ENCODE measurements at places on chromosomes 12 and 14.

- no peak for DNase-seq
Measured at GRCh38 chr12:42586268-42586667, 3.3 kb downstream of the PRICKLE1 start.

DNA sequence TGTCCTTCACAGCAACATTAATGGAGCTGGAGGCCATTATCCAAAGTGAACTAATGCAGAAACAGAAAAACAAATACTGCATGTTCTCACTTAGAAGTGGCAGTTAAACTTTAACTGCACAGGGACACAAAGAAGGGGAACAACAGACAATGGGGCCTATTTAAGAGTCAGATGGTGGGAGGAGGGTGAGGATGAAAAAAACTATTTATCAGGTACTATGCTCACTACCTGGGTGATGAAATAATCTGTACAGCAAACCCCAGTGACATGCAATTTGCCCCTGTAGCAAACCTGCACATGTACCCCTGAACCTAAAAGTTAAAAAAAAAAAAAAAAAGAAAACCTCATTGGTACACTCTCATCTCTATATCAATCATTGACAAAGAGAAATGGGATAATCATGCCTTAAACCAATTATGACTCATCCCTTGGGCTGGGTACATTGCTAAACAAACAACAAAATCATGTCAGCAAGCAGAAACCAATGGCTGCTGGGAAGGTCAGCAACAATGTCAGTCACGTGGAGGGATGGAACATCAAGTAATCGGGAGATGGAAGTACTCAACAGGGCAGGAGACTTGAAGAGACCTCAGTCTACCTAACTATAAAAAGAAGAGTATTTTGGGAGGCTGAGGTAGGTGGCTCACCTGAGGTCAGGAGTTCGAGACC, 479.2 kb downstream of the RMST start:
- DNase-seq: no peak

- no peak for DNase-seq
Measured at GRCh38 chr12:74349925-74350324, 187.7 kb upstream of the ATXN7L3B start.

DNA sequence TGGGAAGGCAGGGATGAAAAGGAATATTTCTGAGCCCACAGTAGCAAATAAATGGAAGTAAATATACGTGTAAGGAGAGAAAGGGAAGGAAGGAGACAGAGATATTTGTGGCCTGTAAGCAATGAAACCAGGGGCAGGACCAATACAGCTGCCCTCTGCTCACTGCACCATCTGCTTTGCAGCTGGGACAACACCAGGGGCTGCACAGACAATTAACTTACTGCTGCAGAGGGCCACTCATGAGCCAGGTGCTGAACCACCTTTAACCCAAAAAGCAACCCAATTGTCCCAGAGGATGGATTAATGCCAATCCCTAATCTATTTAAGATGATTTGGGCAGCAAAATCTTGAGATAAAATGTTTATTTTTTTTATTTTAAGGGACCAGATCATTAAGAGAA, 30.6 kb upstream of the TMX1 start:
- DNase-seq: no peak

- no peak for DNase-seq
Measured at GRCh38 chr12:130683080-130683479, 33.0 kb downstream of the RIMBP2 start.

DNA sequence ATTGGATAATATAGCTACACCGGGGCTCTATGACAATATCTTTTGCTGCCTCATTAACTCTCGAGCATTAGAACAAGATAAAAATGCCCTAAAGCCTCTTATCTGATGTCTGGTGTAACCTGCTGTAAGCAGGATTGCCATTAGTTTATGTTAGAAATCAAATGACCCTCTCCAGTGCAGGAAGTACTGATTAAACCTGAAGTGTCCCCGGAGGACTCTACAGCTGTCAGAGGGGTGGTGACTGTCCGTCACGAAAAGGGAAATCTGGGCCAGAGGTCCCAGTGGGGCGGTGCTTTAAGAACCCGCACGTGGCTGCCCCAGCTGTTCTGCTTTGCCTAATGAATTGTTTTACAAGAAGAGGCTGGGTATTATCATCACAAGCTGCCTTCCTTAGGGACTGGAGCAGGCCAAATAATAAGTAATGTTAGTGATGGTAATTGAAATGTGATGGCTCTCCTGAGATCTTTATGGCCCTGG, 55.7 kb downstream of the LIN52 start:
- peak; percentile 27 for DNase-seq

- DNase-seq: no peak
Measured at GRCh38 chr12:27969624-27970400, 2.7 kb downstream of the PTHLH start.

DNA sequence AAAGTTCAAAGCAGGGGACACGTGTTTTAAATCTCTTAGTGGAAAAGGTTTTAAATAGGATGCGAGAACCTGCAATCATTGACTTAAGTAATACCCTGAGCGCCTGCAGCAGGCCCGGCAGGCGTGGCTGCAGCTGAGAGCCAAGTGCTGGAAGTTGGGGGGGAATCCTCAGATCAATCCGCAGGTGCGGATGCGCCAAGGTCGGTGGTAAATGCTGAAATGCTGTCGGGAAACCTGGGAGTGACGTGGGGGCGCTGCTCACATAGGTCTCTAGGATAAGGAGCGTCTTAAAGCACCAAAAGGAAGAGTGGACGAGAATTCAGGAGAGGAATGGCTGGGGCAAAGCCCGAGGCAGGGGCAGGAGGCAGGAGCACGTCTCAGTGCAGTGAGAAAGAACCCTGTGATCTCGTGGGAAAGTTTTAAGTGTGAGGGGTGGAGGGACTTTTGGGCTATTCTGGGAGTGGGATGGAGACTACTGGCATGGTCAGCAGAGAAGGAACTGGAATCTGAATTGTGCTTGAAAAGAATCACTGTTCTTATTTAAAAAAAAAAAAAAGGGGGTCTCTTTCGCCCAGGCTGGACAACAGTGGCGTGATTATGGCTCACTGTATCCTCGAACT, 883 bp upstream of the CDCA4 start:
- peak; percentile 47 for DNase-seq

- DNase-seq: no peak
Measured at GRCh38 chr12:101436136-101436535, 28.6 kb upstream of the ARL1 start.

DNA sequence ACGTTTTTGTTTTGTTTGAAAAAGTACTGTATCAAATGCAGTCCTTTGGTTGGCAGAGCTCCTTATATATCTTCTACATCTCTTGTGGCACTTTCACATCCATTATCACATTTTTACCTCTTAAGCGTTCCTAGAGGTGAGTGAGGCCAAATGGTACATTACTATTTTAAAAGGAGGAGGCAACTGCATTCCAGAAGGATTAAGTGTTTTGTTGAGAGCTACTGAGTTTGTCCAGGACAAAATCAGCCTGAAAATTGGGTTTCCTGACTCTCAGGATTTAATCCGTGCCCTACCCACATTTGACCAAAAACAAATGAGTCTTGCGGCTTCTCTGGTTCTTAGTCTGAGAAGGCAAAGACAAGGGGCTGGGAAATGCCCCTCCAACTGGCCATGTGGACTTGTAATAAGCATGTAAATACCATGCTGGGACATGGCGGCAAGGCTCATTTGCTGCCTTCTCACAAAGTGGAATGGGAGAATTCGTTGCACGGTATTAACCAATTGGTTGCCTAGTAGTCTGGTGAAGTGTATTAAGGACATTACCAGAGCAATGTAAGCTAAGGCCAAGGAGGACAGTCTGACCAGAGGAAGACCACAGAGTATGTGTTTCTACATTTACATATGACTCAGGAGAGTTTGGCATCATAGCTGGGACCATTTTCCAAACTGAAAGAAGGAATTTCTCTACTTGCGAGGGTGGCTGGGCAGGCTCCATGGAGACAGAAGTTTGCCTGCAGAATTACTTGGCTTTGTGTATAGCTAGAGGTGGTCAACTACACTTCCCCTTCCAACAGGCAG, 175.8 kb upstream of the PLXNC1 start:
- no peak for DNase-seq

DNA sequence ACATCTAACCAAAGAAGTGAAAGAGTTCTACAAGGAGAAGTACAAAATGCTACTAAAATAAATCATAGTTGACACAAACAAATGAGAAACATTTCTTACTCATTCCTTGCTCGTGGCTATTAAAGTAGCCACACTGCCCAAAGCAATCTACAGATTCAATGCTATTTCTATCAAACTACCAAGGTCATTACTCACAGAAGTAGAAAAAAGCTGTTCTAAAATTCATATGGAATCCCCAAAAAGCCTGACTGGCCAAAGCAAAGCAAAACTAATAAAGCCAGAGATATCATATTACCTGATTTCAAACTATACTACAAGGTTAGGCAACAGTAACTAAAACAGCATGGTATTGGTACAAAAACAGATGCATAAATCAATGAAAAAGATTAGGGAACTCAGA, 305.6 kb downstream of the RPAP3 start:
- no peak for DNase-seq

GRCh38 chr12:25236626-25237025, 14.1 kb downstream of the KRAS start:
- no peak for DNase-seq

- no peak for DNase-seq
Measured at GRCh38 chr12:83065562-83065961, 378.9 kb downstream of the TMTC2 start.

DNA sequence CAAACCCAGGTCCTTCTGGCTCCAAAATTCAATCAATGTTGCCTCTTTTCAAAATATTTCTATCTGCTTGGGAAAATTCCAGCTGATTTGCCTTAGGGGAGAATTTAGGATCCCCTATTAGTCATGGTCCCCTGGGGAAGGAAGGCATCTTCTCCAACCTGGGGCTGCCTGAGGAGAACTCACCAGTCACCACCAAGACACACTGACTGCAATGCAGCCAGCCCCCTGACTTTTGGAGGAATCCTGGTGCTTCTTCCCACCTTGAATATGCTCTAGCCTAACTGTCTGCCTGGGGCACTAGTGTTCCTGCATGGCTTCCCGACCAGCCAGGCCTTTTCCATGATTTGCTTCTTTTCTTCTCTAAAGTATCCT, 71.8 kb upstream of the BCL2L14 start:
- no peak for DNase-seq

- no peak for DNase-seq
Measured at GRCh38 chr12:52148464-52149181, 43.2 kb downstream of the KRT80 start.

DNA sequence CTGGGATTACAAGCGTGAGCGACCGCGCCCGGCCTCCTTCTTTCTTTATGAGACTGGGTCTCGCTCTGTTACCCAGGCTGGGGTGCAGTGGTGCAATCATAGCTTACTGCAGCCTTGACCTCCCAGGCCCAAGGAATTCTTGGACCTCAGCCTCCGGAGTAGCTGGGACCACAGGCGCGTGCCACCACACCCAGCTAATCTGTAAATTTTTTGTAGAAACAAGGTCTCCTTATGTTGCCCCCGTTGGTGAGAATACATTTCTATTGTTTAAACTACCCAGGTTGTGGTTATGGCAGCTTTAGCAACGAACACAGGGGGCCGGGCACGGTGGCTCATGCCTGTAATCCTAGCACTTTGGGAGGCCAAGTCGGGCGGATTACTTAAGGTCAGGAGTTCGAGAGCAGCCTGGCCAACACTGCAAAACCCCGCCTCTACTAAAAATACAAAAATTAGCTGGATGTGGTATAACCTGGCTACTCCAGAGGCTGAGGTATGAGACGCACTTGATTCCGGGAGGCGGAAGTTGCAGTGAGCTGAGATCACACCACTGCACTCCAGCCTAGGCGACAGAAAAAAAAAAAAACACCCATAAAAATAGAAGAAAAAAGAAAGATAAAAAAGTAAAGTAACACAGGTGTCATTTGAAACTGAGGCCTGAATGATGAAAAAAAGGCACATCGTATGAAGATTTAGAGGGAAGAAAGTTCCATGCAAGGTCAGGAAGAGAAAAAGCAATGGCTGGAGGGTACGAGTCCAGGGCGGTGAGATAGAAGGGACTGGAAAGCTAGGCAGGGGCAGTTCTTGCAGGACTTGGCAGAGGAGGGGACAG, 977 bp upstream of the TMEM120B start:
- peak; percentile 19 for DNase-seq

DNA sequence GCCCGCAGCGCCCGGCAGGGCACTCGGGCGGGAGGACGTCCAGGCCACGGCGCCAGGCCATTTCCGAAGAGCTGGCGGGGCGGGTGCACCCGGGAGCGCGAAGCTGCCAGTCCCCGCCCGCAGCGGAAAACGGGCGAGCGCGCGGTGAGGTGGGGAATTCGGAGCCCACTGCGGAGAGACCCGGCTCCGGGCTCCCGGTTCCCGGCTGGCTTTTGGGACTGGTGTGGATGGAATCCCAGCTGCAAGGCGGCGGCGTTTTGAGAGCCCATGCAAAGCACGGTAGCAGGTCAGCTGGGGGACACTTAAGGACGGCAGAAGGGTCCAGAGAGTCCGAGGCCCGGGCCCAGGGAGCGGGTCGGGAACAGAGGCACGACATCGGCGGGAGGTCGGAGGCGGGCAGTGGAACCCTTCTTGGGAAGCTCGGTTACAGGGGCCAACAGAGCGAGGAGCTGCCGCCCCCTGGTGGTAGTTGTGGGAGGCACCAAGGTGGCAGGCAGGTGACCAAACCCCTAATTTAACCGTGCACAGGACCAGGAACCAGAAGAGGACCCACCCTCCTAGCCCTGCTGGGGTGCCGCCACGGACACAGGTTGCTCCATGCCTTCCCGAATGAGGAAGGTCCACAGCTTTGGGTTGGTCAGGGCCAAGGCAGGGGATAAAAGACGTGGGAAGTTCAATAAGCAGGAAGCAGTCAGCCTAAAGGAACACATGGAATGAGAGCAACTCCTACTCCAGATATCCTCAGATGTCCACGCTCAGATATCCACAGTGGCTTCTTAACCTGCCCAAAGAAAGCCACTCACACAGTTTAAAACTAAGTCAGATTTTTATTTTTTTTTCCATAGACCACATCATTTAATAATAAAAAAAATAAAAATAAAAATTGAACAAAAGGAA, 685 bp upstream of the CDH24 start:
- DNase-seq: peak; percentile 79

DNA sequence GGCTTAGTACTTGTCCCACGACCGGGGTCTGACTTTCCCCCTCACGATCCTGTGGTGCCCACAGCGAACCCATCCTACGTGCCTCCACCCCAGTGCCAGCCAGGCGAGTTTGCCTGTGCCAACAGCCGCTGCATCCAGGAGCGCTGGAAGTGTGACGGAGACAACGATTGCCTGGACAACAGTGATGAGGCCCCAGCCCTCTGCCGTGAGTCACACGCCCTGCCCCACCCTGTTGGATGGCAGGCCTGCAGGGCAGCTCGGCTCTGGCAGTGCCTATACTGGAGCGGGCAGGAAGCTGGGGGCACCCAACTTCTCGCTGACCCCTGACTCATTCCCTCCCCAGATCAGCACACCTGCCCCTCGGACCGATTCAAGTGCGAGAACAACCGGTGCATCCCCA, 18.3 kb upstream of the LRP1-AS start:
- peak; percentile 30 for DNase-seq

DNA sequence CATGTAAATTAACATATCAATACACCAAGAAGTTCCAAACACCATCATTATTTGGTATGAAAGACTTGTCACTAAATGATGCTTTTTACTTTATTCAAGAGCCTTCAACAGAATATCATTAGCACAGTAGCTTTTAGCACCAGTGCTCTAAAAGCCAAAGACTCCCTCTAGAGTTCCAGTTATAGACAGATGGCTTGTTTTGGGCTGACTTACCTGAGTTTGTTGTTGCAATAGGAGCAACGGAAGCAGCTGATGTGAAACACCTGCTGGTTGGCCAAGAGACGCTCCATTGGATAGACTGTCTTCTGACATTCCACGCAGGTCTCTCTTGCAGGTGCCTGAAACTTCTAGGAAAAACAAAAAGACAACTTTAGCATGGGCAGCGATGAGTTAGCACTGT, 14.5 kb upstream of the CERS5 start:
- no peak for DNase-seq
